Memory B cell (primary cell): ENCODE measurements at places on chromosomes 2 and 18.

GRCh38 chr2:228665232-228665631 lies 483.7 kb upstream of the SPHKAP start:
- no peak overlapping the region for H3K27ac ChIP-seq
- H3K4me3 ChIP-seq: no peak overlapping the region
- DNase-seq: no peak
- no peaks in the 10 kb centered on the region for H3K36me3 ChIP-seq
- H3K4me1 ChIP-seq: no peaks in the 10 kb centered on the region

- peaks cover 5% of the 10 kb centered on the region for H3K36me3 ChIP-seq
- no peak overlapping the region for H3K4me3 ChIP-seq
- no peaks in the 10 kb centered on the region for H3K4me1 ChIP-seq
- peak overlapping the region; percentile 75 for H3K27ac ChIP-seq
These were observed 112.1 kb downstream of the KYNU start for GRCh38 chr2:142989273-142990204.

DNA sequence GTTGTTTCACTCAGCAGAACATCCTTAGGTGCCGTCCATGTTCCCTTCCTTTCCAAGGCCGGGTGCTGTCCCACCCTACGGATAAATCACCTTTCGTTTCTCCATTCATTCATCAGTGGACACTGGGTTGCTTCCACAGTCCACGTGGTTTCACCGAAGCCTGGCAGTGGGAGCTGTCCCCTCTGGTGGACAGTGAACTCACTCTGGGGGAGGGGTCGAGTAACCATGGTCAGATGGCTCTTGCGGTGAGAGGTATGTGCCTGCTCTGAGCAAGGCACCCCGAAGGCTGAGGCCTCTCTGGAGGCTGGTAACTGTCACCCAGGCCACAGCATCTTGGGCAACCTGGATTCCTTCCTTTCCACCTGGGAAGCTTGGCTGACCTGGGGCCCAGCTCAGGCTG lies 61.5 kb upstream of the TWIST2 start:
- peaks cover 20% of the 10 kb centered on the region for H3K27me3 ChIP-seq
- no peaks in the 10 kb centered on the region for H3K4me1 ChIP-seq
- no peak overlapping the region for H3K27ac ChIP-seq
- no peak overlapping the region for H3K4me3 ChIP-seq
- H3K36me3 ChIP-seq: no peaks in the 10 kb centered on the region

DNA sequence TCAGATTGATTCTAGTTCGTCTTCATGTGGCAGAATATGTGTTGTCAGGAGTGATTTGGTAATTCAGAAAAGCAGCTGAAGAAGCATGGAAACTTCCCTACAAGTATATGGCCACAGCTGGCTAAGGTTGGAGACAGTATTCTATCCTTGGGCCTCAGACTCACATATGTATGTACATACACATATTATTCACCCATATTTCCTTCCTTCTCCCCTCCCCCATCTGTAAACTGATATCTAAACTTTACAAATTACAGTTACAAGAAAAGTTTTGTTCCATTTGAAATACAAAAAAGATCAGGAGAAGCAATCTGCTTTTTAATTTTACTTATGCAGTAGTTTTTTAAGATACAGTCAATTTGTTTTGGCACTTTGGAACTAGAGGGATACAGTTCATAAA lies 3.1 kb downstream of the SP3 start:
- H3K4me1 ChIP-seq: peaks cover 37% of the 10 kb centered on the region
- H3K36me3 ChIP-seq: peaks cover 24% of the 10 kb centered on the region
- DNase-seq: no peak
- peak overlapping the region; percentile 98 for H3K27ac ChIP-seq
- H3K4me3 ChIP-seq: peak overlapping the region; percentile 64

DNA sequence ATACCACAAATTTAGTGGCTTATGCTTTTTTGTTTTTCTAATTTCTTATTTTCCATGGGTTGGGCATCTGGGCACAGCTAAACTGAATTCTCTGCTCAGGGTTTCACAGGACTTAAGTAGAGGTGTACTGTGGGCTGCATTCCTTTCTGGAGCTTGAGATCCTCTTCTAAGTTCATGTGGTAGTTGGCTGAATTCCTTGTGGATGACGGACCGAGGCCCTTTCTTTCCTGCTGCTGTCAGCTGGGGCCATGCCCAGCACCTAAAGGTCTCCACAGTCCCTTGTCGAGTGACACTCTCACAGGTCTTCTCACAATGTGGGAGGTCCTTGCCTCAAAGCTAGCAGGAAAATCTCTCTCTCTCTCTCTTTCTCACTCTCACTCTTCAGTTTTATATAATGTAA lies 433.5 kb upstream of the LRATD1 start:
- no peak for DNase-seq
- no peaks in the 10 kb centered on the region for H3K27me3 ChIP-seq
- no peaks in the 10 kb centered on the region for H3K4me1 ChIP-seq
- no peak overlapping the region for H3K27ac ChIP-seq
- no peak overlapping the region for H3K4me3 ChIP-seq

GRCh38 chr2:239526666-239527415 lies 126.0 kb upstream of the HDAC4 start:
- no peak overlapping the region for H3K27ac ChIP-seq
- no peaks in the 10 kb centered on the region for H3K36me3 ChIP-seq
- no peaks in the 10 kb centered on the region for H3K4me1 ChIP-seq
- H3K4me3 ChIP-seq: no peak overlapping the region
- peaks cover 2% of the 10 kb centered on the region for H3K27me3 ChIP-seq
- no peak for DNase-seq

- H3K27ac ChIP-seq: no peak overlapping the region
- no peak overlapping the region for H3K4me3 ChIP-seq
- peaks cover 14% of the 10 kb centered on the region for H3K4me1 ChIP-seq
- DNase-seq: no peak
These were observed 8.3 kb downstream of the GALNT5 start for GRCh38 chr2:157265825-157266224.

DNA sequence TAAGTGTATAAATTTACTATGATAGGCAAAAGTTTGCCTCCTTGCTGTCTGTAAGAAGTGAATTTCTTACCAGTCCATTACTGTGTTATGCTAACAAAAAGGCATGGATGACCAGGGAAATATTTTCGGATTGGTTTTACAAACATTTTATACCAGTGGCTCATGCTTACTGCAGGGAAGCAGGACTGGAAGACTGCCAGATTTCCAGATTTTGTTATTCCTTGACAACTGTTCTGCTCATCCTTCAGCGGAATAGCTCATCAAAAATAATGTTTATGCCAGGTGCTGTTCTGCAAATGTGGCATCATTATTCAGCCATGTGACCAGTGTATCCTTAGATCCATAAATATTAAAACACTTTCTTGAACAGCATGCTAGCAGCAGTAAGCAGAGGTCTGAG lies 40.4 kb upstream of the NETO1 start:
- H3K36me3 ChIP-seq: no peaks in the 10 kb centered on the region
- no peak overlapping the region for H3K27ac ChIP-seq
- no peak overlapping the region for H3K4me3 ChIP-seq
- no peaks in the 10 kb centered on the region for H3K4me1 ChIP-seq
- peaks cover 2% of the 10 kb centered on the region for H3K27me3 ChIP-seq

DNA sequence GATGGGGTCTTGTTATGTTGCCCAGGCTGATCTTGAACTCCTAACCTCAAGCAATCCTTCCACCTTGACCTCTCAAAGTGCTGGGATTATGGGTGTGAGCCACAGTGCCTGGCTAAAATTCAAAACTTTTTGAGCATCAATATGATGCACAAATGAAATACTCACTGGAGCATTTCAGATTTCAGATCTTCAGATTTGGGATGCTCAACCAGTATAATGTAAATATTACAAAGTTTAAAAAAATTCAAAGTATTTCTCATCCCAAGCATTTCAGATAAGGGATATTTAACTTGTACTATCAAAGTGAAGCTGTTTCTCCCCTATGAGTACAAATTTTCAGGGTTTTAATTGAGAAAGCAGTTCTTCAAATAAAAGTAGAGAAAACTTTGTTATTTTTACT lies 164.1 kb upstream of the CCDC68 start:
- H3K36me3 ChIP-seq: peaks cover 16% of the 10 kb centered on the region
- no peak for DNase-seq
- no peaks in the 10 kb centered on the region for H3K27me3 ChIP-seq
- H3K4me3 ChIP-seq: no peak overlapping the region
- peaks cover 35% of the 10 kb centered on the region for H3K4me1 ChIP-seq

DNA sequence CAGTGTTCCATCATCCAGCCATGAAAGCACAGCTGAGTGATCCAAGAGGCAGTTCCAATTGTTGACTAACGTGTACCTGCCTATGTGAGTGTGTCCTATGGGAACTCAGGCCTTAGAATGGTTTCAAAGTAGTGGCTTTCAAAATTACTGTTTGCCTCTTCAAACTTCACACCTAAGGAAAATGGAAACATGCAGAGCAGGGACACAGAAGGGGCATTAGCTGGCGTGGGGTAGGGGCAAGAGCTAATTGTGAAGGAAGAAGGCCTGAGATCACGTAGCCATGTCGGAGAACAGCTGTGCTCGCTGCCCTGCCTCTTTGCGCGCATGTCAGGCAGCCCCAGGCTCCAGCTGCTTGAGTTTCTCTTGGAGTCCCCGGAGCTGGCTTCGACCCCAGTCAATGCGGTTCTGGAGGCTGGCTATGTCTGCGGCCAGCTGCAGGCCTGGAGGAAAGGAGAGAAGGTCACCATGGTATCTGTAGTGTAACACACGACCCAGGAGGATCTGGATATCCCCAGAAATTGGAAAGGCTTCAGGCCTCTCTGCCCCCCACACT lies 3.8 kb upstream of the IMP4 start:
- H3K27ac ChIP-seq: no peak overlapping the region
- peaks cover 16% of the 10 kb centered on the region for H3K4me1 ChIP-seq
- H3K27me3 ChIP-seq: no peaks in the 10 kb centered on the region
- DNase-seq: no peak
- peaks cover 15% of the 10 kb centered on the region for H3K36me3 ChIP-seq

DNA sequence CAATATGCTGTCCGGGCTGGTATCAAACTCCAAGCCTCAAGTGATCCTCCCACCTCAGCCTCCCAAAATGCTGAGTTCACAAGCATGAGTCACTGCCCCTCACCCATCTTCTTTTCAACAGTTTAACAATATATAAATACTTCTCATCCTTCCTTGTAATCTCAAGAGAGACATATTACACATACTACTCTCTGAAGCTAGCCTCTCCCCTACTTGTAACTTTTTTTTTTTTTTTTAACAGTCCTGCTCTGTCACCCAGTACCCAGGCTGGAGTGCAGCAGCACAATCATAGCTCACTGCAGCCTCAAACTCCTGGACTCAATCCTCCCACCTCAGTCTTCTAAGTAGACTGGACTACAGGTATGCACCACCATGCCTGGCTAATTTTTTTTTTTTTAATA lies 5.7 kb downstream of the GFPT1 start:
- DNase-seq: no peak
- peaks cover 23% of the 10 kb centered on the region for H3K4me1 ChIP-seq
- no peak overlapping the region for H3K4me3 ChIP-seq
- H3K36me3 ChIP-seq: peaks cover 8% of the 10 kb centered on the region

- H3K36me3 ChIP-seq: no peaks in the 10 kb centered on the region
- no peak for DNase-seq
- H3K4me1 ChIP-seq: no peaks in the 10 kb centered on the region
- peaks cover 6% of the 10 kb centered on the region for H3K27me3 ChIP-seq
These were observed 44.0 kb downstream of the ITGB6 start for GRCh38 chr2:160156100-160156499.

DNA sequence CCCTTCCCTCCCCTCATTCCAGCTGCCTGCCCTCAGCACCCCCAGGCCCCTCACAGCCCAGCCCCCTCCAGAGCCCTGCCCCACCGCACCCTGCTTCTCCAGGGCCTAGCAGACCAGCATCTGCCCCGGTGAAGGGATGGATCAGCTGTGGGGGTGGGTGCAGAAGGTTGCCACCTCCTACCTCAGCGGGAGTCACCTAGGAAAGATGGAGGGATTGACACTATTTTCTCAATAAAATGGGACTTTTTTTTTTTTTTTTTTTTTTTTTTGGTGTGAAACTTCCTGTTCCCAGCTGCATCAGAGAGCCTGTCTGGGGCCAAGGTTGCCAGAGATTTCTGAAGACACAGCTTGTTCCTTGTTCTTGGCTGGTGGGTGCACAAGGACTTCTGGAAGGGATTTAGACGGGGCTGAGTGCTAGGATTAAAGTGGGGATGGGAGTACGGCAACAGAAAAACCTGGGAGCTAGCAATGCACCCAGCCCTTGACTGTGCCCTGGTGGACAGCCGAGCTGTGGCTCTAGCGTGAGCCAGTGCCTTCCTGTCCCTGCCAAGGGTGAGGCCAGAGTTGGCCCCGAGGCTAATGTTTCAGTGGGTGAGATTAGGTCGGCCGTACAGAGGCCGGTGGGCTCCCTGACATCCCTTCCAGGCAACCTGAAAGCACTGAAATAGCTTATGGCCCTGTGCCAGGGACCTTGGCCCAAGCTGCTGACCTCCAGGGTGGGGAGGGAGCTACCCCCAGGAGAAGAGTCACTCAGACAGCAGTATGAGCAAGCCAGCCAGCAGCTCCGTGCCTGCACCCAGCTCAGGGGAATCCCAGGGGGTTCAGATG lies 4.6 kb downstream of the B3GNT7 start:
- H3K36me3 ChIP-seq: peaks cover 4% of the 10 kb centered on the region
- no peak for DNase-seq
- peaks cover 15% of the 10 kb centered on the region for H3K4me1 ChIP-seq
- no peaks in the 10 kb centered on the region for H3K27me3 ChIP-seq

- H3K27me3 ChIP-seq: no peaks in the 10 kb centered on the region
- no peak overlapping the region for H3K4me3 ChIP-seq
- DNase-seq: no peak
- H3K27ac ChIP-seq: no peak overlapping the region
- H3K4me1 ChIP-seq: peaks cover 12% of the 10 kb centered on the region
These were observed 10.4 kb upstream of the MAP3K2 start for GRCh38 chr2:127398239-127398590.

DNA sequence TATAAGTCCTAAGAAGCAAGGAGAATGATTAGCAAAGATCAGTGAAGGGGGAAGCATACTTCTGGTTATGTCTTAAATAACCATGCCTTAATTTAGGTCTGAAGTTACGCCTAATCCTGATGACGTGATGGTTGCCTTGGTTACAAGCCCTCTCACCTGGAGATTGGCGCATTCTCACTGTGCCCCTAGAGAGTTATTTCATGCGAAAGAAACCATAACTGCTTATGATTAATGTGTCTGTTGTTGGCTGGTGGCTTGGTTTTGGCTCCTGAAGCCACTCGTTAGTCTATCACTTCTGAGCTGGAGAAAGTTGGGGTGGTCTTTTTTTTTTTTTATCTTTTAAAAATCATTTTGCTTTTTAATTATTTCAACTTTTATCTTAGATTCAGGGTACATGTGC lies 47.0 kb downstream of the TNFRSF11A start:
- H3K27me3 ChIP-seq: peaks cover 2% of the 10 kb centered on the region
- H3K36me3 ChIP-seq: no peaks in the 10 kb centered on the region
- DNase-seq: no peak
- peaks cover 7% of the 10 kb centered on the region for H3K4me1 ChIP-seq
- no peak overlapping the region for H3K4me3 ChIP-seq
- H3K27ac ChIP-seq: no peak overlapping the region
